ENCODE measurements at places on chromosomes 6 and 20.

DNA sequence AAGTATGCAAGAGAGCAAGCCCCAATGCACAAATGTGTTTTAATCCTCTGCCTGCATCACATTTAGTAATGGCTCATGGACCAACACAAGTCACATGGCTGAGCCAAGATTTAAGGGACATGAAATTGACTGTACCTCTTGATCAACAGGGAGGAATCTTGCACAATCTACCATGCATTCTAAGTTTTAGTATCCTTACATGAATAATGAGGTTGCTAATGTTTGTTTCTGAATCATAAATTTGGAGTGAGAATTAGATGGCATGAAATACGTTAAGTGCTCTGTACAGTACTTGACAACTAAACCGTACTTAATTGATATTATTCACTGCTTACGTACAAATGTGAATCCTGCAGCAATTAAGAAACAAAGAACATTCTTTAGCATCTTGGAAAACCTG lies 553.8 kb upstream of the JAG1 start:
- DNase-seq = no peak

DNA sequence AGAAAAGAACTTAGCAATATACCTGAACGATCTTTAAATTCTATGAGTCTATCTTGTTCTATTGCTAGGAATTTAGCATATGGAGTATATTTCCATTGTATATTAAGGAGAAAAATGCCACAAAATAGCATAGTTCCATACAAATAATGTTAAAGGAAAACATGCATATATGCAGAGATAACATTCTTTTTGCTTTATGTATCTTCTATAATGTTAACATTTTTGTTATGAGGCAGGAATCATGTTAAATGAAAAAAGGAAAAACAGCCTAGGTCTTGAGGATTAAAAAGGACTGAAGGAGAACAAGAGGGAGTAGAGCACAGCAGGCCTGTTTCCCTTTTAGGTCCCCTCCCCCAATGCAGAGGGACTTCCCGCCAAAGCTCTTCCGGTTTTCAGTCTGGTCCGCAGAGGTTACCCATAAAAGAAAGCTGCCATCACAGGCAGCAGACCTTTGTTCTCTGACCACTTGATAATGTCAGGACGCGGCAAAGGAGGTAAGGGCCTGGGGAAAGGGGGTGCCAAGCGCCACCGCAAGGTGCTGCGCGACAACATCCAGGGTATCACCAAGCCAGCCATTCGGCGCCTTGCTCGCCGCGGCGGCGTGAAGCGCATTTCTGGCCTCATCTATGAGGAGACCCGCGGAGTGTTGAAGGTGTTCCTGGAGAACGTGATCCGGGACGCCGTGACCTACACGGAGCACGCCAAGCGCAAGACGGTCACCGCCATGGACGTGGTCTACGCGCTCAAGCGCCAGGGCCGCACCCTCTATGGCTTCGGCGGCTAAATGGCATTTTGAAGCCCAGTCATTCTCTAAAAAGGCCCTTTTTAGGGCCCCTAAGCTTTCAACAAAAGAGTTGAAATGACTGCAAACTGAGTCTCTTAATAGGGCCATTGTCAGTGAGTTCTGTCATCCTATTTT lies 108.4 kb upstream of the PRSS16 start:
- DNase-seq = no peak

DNA sequence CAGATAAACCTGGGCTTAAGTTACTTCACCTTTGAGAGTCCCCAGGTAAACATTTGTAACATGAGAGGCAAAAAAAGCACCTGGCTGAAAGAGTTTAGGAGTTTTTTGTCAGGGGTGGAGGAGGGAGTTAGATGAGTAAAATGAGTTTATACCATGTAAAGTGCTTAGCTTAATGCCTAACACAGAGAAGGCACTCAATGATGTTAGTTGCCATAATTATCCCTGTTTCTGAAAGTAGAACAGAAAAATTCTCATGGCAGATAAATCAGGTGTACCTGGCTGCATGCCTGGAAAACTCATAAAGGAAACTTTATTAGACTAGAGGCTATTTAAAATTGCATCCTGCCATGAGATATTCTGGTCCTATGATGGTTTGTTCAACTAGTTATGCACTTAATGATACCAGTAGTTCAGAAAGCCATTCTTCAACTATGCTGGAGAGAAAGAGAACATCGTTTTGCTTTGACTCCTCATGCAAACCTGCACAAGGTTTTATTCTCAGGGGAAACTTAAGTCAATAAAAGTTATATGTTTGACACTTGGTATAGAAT lies 40.4 kb downstream of the FBXO5 start:
- DNase-seq = no peak

DNA sequence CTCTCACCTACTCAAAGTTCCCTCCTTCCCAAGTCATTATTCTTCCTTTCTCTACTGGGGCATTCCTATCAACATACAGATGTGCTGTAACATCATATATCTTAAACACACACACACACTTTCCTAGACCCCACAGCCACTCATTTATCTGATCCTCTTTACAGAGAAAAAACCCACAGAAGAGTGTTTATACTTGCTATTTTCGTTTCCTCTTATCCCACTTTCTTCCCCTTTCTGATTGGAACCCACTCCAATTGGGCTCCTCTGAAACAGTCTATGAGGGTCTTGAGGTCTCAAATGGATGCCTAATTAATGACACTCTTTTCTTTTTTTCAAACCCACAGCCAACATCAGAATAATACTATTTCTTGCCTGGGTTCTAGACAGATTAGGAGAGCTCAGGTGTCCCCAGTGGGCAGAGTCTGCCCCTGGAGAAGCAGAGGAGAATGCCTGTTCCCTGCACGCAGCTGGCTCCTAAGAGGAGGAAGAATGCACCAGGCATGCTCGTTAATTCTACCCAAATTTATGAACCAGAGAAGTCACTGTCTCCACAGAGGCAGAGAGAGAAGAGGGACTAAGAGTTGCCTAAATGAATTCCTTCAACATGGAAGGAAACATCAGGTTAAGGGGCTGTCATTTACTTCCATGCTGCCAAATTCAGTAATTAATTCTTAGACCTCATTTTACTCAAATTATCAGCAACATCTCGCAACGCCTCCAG lies 65.9 kb downstream of the CRYBG1 start:
- no peak for DNase-seq

DNA sequence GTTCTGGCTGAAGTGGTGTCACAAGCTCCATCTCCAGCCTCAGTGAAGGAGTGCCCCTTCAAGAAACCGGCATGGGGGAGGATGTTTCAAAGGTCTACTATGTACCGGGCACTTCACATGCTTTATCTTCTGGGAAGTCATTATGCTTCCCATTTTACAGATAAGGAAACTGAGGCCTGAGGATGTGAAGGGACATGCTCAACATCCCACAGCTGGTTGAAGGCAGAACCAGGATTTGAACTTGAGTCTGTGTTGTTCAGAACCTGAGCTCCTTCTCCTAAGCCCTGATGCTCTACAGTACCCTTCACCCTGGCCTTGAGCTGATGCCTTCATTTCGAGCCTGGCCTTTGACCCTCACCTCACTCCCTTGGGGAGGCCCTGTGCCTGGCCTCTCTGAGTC lies 13.0 kb downstream of the GLP1R start:
- no peak for DNase-seq

DNA sequence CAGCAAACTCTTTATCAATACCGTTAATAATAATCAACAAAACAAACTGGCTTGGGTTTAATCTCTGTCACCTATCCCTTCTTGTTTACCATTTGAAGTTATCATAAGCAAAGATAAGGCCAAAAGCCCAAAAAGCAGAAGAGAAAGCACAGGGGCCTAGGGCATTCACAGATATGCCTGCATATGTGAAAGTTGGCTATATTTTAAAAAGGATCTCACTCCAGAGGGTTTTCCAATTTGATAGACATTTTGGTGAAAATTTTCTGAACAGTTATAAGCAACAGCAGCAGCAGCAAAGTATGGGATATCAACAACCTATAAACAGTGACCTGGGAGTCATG lies 101.1 kb downstream of the ATXN1 start:
- no peak for DNase-seq

DNA sequence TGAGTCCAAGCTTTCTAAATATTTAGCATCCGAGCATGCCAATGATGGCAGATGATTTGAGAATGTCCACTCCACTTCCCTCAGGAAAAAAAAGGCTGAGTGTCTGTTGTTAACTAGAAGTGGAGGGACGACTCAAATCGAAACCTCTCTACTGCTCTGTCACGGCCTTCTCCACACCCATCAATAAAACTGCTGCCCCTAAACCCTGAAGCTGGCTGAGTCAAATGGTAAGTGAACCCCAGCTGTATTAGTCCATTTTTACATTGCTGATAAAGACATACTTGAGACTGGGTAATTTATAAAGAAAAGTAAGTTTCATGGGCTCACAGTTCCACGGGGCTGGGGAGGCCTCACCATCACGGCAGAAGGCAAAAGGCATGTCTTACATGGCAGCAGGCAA lies 707.0 kb downstream of the QKI start:
- DNase-seq = no peak

DNA sequence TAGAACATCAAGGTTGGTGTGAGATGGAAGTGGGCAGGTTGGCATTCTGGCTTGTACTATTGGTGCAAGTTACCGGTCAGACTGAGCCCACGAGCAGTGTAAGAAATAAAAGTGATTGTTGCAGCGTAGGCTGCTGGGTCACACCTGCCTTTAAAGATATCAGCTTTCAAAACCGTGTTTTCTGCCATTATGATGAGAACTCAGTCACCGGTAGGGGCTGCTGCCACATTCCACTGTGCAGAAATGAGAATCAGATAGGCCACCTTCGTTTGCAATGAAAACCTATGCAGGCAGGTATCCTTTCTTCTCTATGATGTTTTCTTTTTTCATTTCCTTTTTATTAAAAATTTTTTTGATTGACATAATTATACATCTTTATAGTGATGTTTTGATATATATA lies 168.5 kb downstream of the MYLK4 start:
- no peak for DNase-seq

DNA sequence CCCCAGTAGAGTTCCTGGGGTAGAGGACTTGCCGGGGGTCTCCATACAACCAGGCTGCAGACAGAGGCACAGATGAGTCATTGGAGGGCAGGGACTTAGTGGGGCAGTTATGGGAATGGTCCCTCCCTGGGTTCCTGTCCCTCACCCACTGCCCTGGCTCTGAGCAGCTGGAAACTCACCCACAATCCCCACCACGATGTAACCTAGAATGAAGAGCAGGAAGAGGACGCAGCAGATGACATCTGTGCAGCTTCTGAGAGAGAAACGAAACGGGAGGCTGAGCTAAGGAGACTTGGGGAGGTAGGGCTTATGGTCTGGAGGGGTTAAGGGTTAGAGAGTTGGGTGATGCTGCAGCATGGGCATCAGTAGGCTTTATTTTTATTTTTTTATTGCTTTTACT lies 2.9 kb downstream of the SLC44A4 start:
- DNase-seq = no peak

DNA sequence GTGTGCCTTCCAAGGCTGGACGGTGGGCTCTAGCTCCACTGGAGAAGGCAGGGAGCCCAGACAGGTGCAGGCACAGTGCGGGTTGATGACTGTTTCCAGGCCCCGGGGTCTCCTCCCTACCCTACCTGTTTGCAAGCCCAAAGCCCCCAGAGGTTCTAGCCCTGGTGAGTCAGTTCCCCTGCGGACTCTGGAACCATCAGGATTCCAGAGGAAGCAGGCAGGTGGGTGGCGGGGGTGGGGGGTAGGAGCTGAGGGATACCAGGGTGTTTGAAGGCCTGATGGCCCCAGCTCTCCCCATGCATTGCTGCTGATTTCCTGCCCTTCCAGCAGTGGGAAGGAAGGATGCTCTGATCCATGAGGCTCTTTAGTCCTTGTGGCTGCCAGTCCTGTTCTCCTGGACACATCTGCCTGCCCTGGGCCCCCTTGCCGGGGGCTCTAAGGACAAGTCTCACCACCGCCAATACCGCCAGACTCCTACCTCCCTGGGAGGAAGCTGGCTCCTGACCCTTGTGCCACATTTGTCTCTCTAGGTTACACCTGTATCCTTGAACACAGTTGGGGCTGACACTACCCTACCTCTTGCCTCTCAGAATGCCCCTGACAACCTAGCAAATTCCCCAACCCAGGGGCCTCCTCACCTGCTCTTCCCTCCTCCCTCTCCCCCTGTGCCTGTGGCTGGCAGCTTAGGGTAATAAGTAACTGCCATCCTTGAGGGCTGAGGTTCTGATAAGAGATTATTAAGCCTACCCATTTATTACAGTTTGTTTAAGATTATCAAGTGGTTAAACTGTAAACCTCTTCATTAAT lies 21.7 kb downstream of the KCNK5 start:
- no peak for DNase-seq

DNA sequence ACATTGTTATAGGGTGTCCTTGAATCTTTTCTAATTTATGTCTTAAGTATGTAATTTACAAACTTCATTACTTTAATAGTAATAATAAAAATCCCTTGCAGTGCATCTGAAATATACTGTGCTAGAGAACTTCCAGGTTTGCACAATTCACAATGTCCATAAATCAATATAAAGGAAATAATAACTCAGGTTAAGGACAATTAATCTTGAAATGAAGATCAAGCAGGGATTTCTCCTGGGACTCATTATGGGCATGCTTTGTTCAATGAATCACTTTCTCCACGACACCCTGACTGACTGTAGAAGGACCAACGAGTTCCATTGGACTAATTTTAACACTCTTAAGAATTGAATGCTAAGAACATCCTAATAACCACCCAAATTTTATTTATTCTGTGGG lies 110.0 kb downstream of the PHACTR1 start:
- no peak for DNase-seq

- no peak for DNase-seq
Observed at GRCh38 chr6:37496951-37497885, 2.5 kb downstream of the CCDC167 start.

DNA sequence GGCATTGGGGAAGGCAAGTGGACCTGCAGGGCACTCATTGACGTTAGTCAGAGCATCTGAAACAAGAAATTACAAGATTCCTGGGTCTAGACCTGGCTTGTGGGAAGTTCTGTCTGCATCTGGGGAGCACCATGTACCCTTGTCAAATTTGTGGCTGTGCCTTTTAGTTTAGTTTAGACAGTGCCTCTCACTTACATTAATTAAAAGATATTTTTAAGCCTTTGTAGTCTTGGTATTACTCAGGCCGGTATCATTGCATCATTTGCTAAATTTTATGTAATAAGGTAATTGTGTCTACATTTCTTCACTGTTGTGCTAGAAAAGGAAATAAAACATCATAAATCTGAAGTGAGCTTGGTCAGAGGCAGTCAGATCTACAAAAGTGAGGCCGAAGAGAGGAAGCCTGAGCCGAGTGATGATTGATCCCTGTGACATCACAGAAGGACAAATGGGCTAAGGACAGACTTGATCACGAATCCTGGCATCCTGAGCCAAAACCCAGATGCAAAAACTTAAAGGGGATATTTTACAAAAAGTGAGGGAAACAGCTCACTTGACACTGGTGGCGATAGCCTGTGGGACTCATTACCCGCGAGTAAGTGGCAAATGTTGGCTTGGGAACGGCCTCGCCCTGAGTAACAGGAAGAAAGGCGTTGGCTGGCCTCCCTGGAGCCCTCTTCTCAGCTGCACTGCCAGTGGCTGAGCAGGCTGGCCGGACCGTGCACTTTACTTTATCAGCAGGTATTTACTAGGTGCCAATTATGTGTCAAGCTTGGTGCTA lies 106.5 kb downstream of the TCP11 start:
- no peak for DNase-seq

Measured in coronary artery (tissue), 2 donors.